ENCODE measurements at places on chromosomes 11 and 22. TPM values are rescaled to one million over a fixed set of nuclear protein-coding genes. Genes with fewer than 3 reads are reported as not detected.
A peak's percentile ranks its signal among the peaks of the same experiment; 100 is the strongest.

Gene GSTT2B
- total RNA-seq = 10.8 TPM

Gene TNNT3
- total RNA-seq = 1.7 TPM

Gene NTM
- 11.5 TPM for total RNA-seq

Gene OR4A16
- not detected for total RNA-seq

Gene PRR33
- not detected for total RNA-seq

Gene OR51E2
- total RNA-seq = 2.5 TPM

Gene HIRA
- 20.5 TPM for total RNA-seq

Gene LARGE2
- total RNA-seq = not detected

Gene UPK3A
- not detected for total RNA-seq

Gene SYT9
- 0.47 TPM for total RNA-seq

GRCh38 chr22:30383061-30383460, 4.2 kb downstream of the RNF215 start:
- no peak for ATAC-seq

DNA sequence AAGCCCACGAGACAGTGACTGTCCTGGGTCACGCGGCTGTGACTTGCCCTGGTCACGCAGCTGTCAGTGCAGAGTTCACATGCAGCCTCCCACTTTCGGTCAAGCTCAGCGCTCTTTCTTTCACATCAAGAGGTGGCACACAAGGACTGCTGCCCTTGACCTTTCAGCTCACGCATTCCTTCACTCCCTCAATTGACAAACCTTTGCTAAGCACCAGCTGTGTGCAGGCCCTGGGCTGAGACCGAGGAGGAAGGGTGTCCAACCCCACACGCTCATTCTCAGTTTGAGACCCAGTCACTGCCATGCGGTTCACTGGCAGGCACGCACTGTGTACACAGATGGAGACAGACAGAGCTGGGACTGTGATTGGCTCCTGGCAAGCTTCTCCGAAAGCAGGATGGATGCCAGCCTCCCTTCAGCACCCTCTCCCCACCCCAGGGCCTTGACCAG, 70.3 kb downstream of the SCUBE1 start:
- no peak for ATAC-seq

GRCh38 chr11:101262995-101263394, 133.4 kb upstream of the PGR start:
- no peak for ATAC-seq

- no peak for ATAC-seq
Measured at GRCh38 chr22:40433416-40434090, 63.2 kb downstream of the SGSM3 start.

DNA sequence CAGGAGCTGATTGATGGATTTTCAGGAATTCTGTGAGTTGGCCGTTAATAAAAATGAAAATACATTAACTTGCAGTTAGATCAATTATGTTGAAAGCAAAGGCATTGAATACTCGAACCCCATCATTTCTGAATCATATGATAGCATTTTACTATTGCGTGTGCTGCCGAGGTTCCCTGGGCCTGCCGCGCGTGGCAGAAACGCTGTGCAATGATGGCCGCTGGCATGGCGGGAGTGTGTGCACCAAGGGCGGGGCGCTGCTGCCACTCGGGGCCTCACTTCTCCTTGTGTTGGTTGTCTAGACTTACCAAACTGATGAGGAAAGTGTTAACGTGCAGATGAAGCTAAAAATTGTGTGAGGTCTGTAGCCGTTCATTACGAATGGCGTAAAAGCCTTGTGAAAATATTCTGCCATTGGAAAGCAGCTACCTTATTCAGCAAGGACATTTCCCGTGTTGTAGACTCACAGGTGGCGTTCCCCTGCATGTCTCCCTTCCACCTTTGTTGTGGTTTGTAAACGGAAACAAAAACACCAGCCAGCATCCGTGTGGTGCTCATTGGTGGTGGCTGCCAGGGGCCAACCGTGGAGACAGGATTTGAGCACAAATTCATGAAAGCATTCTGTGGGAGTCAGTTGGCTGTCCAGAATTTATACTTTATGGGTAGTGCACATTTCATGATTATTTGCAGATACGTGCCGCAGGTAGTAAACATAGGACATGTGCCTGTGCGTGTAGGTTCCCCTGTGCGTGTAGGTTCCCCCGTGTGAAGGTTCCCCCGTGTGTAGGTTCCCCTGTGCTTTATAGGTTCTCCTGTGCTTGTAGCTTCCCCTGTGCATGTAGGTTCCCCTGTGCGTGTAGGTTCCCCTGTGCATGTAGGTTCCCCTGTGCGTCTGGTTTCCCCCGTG, 5.9 kb upstream of the GRAMD4 start:
- no peak for ATAC-seq

DNA sequence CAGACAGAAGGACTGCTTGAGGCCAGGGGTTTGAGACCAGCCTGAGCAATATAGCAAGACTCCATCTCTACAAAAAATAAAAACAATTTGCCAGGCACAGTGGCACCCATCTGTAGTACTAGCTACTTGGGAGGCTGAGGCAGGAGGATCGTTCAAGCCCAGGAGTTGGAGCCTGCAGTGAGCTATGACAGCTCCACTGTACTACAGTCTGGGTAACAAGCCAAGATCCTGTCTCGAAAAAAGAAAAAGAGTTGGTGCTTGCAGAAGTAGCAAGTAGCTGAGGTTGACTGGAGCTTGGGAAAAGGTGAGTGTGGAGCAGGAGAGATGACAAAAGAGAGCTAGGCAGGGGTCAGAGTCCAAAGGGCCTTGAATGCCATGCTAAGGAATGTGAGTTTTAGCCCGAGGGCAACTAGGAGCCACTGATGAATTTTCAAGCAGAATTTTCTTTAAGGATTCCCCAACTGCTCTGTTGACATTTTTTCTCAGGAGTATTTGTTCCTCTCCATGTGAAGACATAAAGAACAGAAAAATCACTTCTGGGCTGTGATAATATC, 3.1 kb downstream of the AP1B1 start:
- ATAC-seq = no peak

DNA sequence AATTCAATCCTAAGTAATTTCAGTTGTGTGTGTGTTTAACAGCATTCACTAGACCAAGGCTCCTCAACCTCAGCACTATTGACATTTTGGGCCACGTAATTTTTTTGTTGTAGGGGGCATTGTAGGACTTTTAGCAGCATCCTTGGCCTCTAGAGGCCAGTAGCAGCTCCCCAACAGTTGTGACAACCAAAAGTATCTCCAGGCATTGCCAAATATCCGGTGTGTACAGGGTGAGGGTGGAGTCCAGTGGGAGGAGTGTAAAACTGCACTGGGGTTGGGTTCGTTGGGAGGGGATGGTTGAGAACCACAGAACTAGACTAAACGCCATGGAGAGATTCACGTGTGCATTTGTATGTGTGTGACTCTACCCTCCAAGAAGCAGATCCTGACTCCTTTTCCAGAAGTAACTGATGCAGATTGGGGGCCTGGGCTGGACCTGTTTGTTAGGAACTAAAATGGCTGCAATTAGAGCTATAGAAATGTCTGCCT, 5.9 kb upstream of the PHF21A start:
- peak; percentile 71 for ATAC-seq

- no peak for ATAC-seq
Measured at GRCh38 chr22:34239421-34239820, 319.1 kb upstream of the LARGE1 start.

DNA sequence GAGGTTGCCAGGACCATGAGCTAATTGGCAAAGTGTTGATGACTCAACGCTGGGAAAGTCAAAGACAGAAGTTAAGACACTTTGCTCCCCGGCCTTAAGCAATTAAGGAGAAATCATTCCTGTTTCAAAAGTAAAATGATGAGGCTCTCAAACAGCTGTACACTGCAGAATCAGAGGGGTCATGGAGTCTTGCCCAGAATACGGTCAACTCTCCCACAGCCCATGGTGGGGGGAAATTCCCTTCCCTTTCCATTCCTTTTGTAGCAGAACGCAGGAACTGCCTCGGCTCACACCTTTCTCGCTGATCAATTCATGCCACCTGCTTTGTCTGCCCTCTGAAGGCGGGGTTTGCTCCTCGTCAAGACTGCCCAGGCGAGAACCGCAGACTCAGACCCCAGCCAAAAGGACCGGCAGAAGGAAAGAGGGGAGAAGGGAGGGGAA, 52.8 kb downstream of the MN1 start:
- ATAC-seq = peak; percentile 70

GRCh38 chr11:8886322-8886721, 24.7 kb upstream of the AKIP1 start:
- no peak for ATAC-seq

DNA sequence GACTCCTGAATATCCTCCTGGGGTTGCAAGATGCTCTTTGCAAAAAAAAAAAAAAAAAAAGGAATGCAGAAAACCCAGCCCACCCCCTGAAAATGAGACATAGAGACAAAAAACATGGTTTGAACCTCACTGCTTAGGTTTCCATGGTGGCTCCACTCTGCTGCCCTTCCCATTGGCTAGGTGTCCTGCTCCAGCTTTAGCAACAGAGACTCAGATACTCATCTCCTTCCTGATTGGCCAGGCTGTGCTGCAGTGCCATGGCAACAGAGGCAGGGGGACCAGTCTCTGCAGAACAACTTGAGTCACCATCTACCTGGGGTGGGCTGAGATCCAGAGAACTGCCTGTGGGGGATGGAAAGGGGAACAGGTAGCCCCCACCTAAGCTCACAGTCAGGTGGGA, 17.4 kb upstream of the YWHAH start:
- no peak for ATAC-seq

- no peak for ATAC-seq
Measured at GRCh38 chr22:26822313-26822712, 164.9 kb downstream of the MIAT start.

- no peak for ATAC-seq
Measured at GRCh38 chr11:45606514-45607281, 58.7 kb downstream of the CHST1 start.

GRCh38 chr11:404551-405264, 10.1 kb downstream of the SIGIRR start:
- ATAC-seq = no peak
